ENCODE measurements at places on chromosomes 5 and 9.

DNA sequence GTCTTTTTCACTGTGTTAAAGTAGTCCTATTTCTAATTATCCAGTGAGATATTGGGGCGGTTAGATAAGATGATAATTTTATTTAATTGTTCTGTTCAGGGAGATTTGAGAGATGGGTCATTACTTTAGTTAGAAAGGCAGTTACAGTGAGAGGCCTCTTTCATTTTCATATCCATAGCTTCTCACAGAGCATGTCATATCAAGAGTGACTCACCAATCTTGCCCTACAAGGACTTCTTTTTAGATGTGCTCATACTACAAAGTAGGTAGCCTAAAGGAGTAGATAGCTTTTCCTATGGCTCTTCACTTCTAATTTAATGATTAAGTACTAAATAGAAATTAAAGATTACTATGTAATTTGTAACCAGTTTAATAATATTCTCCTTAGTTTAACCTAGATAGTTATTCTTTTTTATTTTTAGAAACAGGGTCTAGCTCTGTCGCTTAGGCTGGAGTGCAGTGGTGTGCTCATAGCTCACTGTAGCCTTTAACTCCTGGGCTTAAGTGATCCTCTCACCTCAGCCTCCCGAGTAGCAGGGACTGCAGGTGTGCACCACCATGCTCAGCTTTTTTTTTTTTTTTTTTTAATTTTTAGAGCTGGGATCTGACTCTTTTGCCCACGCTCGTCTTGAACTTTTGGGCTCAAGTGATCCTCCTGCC, 71.0 kb downstream of the FER start:
- peak; percentile 77 for DNase-seq

DNA sequence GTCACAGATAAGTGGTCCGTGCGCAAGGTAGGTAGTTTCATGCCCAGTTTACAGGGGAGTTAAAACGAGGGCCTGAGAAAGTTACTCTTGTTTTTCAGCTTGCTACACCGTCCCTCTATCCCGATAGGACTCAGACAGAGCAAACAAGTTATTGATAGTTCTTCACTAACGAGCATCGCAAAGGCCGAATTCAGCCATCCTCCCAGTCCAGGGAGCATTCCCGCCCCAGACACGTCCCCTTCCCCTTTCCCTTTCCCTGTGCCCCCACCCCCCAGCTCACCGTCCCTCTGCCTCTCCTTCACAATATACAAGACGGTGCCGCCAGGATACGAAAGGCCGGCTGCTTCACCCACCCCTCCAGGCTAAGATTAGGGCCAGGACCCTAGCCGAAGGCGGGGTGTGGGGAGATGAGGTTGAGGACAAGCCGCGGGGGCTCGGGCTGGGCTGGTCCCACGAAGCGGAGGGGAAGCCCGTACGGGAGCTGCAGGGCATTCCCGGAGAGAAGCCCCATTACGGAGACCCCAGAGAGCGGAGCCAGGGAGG, 599 bp downstream of the KIAA1191 start:
- DNase-seq = peak; percentile 30

- no peak for DNase-seq
Measured at GRCh38 chr5:132475987-132476875, 14.3 kb downstream of the IRF1 start.

GRCh38 chr5:82894716-82895115, 182.5 kb downstream of the TMEM167A start:
- no peak for DNase-seq

- no peak for DNase-seq
Measured at GRCh38 chr5:169978714-169979113, 1.6 kb downstream of the INSYN2B start.

DNA sequence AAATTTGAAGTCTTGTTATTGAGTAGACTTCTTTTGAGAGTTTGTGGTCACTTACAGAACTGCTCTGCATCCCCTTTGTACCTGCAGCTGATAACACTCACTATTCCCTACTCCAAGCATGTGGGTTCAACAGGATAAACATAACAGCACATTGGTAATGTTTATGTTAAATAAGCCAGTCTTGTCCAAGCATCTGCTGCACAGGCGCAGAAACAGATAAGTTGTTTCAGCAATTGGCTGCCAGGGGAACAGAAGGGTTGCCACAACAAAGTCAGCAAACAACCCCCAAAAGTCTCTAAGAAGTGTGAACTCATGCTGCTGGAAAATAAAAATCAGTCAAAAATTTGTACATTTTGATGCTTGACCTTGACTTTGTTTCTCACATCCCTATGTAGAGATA, 174.6 kb downstream of the GDNF start:
- DNase-seq = no peak

DNA sequence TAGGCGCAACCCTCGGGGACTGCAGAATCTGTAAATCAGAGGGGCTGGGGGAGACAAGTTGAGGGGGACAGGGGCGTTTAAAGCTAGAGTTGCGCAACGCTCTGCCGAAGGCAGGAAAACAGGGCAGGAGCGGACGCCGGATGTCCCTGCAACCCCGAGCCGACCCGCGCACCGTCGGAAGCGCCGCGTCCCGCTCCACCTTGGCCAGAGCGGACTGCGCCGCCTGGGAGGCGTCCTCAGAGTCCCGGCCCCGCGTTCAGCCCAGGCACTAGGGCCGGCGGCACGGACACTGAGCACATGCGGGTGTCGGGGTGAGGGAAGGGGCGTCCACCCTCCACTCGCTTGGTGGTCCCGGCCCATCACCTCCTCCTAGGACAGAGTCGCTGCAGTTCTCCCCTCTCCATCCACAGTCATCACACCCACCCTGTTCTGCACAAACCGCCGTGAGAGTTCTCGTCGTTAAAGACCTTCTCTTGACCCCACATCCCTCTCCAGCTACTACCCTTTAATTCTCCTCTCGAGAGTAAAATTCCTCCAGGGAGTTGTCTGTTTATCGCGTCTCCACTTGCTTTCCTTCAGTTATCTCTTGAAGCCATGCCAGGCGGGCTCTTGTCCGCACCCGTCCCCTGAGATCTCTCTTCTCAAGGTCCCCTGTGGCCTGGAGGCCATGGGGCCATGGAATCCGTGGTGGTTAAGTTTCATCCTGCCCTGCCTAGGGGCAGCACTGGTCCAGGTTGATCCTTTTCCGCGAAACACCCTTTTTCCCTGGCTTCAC, 796 bp upstream of the PDLIM7 start:
- DNase-seq = no peak

- DNase-seq = peak; percentile 73
Measured at GRCh38 chr5:122195802-122196394, 66.6 kb downstream of the ZNF474 start.

DNA sequence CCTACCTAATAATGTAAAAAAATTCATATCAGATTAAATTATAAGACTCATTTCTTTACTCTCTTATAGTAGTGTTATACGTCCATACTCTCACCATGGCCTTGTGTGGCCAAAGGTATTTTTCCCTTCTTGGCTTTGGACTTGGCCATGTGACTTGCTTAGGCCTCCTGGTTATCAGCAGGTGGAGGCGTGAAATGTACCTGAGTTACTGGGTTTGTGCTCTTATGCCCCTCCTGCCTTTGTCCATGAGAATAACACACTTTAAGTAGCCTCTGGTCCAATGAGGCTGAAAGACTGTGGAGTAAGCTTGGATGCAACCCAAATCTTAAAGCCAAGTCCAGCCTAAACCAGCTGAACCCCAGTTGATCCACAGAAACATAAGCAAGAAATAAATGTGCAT, 68.7 kb downstream of the RETREG1 start:
- no peak for DNase-seq

DNA sequence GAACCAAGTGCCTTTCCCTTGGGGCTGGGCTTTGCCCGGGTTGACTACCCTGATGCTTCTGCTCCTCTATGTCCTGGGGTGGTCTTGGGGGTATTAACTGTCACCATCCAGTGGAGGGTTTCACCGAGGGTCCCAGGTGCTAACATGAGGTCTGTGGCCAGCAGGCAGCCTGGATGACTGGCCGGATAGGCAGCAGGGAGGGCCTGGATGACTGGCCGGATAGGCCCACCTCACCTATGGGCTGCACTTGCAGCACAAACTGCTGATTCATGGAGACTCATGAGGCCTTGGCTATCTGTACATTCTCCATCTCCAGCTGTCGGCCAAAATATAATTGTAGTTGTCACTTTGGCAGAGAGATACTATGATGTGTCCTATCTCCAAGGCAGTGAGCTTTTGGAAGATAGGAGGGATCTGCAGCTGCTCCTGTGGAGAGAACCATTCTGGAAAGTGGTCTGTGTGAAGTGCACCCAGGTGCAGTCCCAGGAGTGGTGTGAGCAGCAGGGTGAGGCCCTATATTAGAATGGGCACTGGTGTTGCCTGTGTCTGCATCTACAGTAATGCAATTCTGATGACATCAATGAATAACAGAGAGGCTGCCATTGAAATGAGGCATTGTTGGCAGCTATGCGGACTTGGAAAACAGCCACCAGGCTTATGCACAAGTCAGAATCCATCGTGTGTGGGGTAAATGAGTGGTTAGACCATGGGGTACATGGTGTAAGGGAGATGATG, 26.3 kb upstream of the CDKN2AIPNL start:
- no peak for DNase-seq

DNA sequence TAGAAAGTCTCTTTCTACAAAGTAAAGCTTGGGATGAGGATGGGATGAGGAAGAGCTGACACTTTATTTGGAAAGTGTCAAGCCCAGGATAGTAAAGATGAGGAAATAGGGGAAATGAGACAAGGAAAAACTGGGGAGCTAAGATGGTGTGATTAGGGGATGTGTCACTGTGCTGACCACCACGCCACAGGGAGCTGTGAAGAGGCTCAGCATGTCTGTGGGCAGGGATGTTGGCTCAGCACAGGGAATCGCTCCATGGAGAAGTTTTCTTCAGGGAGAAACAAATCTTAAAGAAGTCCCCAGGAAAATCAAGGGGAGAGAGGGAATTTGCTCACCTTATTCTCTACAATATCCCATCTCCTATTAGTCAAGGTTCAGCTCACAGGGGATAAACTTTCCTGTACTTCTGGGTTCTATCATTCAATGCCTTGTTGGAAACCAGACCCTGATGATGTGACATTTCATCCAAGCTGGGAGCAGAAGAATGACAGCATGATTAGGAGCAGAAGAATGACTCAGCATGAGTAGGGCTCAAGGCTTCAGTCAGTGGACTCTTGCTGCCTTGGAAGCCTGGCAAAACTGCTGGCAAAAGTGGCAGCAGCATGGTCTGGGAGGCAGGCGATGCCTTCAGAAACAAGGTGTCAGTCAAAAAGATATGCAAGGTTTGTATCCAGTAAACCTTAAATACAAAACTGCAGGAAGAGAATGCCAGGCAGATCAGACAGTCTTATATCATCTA, 4.9 kb downstream of the HSPB3 start:
- no peak for DNase-seq

DNA sequence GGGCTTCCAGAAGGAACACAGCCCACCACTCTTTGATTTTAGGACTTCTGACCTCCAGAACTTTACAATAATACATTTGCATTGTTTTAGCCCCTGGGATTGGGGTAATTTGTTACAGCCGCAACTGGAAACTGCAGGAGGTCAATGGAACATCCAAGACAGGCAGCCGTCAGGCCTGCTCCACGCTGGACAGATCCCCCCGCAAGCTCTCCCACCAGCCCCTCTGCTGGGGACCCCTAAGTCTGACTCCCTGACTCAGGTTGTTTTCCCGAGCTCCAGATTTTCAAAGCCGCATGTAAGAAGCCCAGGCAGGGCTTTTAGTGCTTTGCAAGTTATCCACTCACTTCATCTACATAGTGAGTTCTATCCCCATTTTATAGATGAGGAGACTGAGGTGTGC, 127.6 kb downstream of the PAX5 start:
- no peak for DNase-seq

DNA sequence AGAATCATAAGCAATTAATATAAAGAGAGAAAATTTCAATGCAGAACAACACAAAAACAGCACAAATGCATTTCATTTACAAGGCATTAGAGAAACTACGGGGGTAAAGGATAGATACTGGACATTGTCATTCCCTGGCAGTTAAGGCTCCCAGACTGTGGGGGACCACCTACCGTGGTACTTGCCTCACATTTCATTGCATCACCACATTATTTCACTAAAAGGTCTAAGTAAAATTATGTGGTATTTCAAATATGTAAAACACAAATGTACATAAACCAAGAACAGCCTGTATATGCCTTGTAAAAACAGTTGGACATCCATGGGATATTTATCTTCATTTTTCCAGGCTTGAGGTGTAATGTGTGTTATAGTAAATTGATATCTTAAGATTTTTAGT, 571.2 kb upstream of the ZNF462 start:
- no peak for DNase-seq

- DNase-seq = no peak
Measured at GRCh38 chr9:131697908-131698617, 41.8 kb downstream of the RAPGEF1 start.

GRCh38 chr5:117058740-117059139, 484.1 kb upstream of the SEMA6A start:
- no peak for DNase-seq

- no peak for DNase-seq
Measured at GRCh38 chr5:123810746-123811340, 298.9 kb downstream of the CSNK1G3 start.

GRCh38 chr5:464843-465590, 22.0 kb downstream of the EXOC3 start:
- no peak for DNase-seq

GRCh38 chr5:82796643-82797416, 280.4 kb downstream of the TMEM167A start:
- no peak for DNase-seq

- peak; percentile 20 for DNase-seq
Measured at GRCh38 chr9:106479679-106480078, 383.3 kb upstream of the ZNF462 start.

- no peak for DNase-seq
Measured at GRCh38 chr9:9847750-9848149, 765.1 kb downstream of the PTPRD start.

DNA sequence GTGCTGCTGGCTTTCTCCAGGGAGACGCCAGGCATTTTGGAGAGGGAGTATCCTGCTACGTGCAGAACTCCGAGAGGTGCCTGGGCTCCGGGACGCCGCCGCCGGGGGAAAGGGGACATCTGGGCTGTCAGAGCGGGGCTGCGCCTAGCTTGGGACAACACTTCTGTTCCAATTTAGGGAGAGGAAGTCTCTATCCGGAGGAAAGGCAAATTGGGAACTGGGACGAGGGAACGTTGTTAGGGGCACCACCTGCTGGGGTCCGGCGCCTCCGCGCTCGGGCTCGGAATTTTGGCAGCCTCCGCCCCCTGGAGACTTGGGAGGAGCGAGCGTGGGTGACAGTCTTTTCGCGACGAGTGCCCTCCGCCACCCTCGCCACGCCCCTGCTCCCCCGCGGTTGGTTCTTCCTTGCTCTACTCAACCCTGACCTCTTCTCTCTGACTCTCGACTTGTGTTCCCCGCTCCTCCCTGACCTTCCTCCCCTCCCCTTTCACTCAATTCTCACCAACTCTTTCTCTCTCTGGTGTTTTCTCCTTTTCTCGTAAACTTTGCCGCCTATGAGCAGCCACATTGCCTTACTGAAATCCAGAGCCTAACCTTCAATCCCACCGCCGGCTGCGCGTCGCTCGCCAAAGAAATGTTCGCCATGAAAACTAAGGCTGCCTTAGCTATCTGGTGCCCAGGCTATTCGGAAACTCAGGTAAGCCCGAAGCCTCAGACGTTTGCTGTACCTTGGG, 1.6 kb downstream of the TSLP start:
- peak; percentile 39 for DNase-seq

Measured in RWPE1 (cell line).